ENCODE measurements at places on chromosomes 11 and 22.

DNA sequence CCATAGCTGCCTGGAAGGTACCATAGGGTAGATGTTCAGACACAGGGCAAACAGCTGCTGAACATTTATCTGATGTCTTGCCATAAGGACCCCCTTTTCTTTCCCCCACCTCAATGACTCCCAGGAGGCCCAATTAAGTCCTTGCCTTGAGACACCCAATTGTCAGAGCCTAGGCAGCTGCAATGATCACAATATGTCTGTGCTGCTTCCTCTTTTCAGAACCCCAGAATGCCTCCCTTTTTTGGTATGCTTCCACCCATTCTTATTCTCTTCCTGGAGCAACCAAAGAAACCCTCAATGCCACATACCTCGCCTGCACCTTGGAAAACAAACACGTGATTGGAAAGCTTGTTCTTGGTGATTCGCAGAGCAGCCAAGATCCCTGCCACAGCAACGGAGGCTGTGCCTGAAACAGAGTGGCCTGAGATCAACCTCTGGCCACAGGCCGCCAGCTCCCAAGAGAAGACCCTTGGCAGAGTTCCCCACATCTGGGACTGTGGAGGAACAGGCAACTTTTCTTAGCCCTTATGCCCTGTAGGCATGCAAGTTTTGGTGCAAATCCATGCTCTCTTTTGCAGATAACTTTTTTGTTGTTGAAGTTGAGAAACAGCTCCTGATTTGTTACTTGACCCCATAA is 75.4 kb downstream of the CCDC81 start:
- DNase-seq, result no peak

GRCh38 chr11:6693342-6694228 is 10.4 kb upstream of the MRPL17 start:
- DNase-seq, result peak; percentile 97

DNA sequence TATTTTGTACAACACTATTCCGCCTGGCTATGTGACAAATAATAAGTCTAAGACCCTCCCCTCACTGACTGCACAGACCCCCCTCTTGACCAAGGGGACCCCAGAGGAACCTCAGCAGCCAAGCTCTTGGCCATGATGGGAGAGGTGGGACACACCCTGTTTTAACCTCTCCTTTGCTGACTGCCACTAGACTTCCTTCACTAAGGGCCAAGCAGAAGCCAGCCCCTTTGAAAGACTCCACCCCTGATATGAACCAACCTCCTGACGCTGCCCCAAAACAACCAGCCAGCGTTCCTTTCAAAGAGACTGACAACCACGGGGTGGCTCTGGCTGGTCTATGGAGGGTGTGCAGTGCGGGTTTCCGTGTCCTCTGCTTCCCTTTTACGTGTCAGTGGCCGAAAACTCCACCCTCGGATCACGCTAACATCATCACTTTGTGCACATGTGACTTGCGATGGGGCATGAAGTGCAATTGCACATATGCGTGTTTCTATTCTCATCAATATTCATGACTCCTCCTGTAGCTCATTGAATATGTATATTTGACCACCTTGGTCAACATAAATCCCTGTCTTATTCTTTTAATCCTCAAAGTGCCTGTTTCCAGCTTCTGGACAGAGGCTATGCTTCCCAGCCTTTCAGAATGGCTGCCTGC is 643.9 kb downstream of the TBC1D22A start:
- DNase-seq, result no peak

DNA sequence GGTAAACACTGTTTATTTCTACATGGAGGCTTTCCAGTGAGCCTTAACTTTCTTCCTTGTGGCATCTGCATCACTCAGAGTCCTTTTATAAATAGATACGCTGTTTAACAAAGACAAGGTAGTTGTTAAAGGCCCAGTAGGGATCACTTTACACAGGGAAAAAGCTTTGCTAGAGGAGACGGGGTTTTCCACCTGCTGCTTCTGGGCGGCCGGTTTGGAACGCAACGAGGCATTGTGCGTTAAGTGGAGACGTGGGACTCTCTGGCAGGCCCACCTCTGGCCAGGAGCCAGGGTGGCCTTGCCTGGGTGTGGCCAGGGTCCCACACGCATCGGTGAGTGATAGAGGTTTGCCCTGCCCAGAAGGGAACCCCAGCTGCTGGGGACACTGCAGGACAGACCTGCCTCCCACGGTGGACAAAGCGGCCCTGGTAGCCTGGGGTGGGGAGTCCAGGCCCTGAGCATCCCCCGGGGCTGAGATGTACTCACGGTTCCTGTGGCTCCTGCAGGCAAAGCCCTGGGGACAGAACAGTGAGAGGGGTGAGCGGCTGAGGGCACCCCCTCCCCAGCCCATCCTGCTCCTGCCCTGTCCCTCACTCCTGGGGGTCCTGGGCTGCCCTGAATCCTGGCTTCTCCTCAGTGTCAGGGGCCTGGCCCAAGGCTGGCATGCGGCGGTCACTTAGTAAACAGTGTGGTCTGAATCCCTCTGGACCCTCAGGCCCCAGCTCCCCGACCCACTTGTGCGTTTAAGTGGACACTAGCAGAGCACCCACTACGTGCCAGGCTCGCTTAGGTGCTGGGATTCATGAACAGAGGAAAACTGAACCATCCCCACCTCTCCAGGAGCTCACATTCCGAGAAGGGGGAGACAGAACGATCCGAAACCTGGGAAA is 4.2 kb downstream of the IL17REL start:
- DNase-seq, result no peak

DNA sequence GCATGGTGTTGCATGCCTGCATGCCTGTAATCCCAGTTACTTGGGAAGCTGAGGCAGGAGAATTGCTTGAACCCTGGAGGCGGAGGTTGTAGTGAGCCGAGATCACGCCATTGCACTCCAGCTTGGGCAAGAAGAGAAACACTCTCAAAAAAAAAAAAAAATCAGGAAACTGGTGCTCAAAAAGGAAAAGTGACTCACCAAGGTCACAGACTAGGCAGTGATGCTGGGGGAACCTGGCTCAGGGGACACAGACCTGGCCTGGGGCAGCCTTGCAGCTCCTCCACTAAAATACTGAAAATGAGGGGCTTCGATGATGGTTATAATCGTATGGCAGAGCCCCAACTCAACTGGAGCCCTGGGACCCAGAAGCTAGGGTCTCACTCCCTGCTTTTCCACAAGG is 8.1 kb upstream of the SLC35E4 start:
- no peak for DNase-seq

DNA sequence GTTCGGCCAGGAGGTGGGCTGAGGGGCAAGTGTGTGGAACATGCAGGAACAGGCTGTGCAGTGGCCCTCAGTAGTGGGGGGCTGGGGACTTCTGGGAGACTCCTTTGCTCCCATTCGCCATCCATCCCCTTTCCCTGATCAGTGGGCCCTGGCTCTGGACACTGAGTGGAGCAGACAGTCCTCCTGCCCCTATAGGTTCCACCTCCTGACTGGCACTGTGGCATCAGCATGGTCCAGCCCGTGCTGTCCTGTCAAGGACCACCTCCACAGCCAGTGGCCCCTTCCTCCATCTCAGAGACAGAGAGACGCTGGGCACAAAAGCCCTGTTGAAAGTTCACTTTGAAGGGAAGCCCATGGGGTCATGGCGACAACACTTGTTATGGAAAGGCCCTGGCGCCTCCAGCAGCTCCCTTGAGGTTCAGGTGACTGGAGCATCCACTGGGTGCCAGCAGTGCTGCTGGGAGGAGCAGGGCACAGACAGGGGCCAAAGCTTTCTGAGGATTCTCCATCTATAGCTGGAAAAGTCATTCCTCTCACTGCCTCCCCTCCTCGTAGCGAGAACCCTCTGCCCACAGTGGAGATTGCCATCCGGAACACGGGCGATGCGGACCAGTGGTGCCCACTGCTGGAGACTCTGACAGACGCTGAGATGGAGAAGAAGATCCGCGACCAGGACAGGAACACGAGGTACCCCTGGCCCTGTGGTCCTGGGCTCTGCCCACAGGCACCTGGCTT is 5.6 kb downstream of the DERL3 start:
- no peak for DNase-seq

DNA sequence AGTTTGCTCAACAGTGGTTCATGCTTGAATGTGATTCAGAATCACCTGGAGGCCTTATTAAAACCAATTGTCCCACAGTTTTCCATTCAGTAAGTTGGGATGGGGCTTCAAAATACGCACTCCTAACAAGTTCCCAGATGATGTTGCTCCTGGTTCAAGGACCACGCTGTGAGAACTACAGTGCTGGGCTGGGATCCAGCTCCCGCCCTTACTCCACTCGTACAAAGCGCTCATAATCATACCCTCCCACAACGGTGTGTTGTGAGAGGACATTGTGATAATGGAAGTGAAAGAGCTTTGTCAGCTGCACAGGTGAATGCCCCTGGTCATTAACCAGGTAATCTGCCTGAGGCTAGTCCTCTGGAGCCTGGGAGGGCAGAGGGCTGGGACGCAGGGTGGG is 1.3 kb upstream of the CD82 start:
- DNase-seq, result no peak

DNA sequence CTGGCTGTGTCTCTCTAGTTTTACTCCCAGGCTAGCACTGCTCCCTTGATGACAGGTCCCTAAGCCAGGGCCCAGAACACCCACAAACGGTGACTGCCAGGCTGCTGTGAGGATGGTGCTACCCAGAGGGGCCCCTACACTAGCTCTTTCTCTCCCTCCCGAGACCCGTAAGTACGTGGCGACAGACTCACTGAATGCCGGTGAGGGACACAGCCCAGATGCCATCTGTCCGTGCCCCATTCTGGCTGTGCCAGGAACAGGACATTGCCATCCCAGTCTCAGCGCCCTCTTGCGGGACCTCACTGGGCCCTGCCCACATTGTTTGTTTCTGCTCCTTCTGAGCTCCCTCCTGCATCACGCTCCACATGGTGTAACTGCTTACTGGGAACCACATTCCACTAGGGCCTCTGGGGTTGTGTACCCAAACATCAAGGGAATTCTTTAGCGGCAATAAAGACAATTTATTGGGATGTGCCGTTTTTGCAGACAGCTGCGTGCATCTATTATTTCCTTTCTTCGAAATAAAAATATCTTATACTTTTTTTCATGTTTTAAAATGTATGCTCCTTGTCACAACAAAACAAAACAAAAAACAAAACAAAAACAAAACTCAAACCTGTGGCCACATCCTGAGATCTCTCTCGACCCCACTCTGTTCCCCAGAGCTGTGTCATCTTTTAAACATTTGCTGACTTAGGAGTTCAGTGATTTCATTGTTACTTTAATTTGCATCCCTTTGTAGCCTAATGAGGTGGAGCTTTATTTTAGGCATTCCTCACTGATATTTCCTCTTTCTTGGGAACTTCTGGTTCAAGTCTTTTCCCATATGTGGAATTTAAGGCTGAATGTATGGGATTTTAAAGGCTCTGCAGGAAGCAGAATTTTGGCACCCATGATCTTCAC is 4.4 kb upstream of the TPCN2 start:
- peak; percentile 71 for DNase-seq

DNA sequence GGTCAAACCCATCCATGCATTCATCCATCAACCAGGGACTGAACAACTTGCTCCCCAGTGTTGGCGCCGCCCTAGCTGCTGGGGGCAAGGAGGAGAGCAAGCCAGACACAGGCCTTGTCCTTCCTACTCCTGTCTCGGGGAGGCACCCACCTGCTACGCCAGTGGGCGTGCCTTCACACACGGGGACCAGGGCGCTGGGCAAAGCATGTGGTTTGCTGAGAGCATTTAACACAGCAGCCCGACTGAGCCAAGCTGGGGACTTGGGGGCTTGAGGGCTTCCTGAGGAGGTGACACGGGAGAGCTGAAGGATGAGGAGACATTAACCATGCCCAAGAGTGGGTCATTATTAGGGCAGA is 30.6 kb downstream of the CACNA1I start:
- no peak for DNase-seq

DNA sequence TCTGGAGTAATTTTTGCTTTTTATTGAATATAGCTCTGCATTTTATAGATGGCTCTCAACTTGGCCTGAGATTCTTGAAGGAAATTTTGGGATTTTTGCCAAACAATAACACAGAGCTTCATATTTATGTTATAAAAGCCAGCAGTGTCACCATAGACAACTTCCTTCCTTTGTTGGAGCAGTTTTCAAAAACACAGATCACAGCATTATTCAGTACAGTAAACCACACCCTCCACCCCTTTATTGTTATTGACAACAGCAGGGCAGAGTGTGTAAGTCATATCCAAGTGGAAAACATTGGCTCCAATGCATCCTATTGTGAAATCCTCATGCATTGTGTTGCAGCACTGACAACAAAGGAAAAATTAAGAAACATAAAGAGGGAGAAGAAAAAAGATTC is 62.6 kb upstream of the PRSS23 start:
- peak; percentile 52 for DNase-seq

GRCh38 chr11:33942954-33943353 is 51.1 kb upstream of the LMO2 start:
- DNase-seq, result peak; percentile 86

DNA sequence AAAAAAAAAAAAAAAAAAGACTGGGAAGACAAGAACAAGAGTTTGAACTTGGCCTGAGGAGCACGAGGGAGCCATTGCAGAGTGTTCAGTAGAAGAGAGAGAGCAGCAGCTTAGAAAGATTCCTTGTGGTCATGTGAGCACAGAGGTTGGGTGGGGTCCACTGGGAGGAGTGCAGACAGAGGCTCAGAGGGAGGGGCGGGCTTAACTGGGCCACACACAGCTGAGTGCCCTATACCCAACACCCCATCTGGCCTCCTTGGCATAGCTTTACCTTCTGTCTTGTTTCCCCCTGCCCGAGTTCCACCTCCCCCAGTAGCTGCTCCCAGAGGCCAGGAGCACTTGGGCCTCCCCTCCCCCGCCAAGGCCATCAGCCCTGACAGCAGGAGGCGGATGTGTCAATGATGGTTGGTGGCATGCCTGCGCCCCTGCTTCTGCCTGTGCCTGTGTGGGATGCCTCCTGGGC is 12.1 kb downstream of the C11orf86 start:
- DNase-seq, result no peak

GRCh38 chr11:12421386-12421785 is 44.0 kb downstream of the PARVA start:
- DNase-seq, result no peak

GRCh38 chr11:17543574-17544180 is 539 bp downstream of the USH1C start:
- DNase-seq, result no peak

- no peak for DNase-seq
Observed at GRCh38 chr11:134527382-134528243, 115.6 kb upstream of the B3GAT1 start.

GRCh38 chr11:6006846-6007245 is at the start of gene OR56A4:
TSS of gene OR56A4 (minus strand) at chr11:6006946. CDS start at chr11:6002992, 3,954 bp downstream.
- no peak for DNase-seq

GRCh38 chr11:76768088-76768908 is 14.9 kb upstream of the TSKU start:
- DNase-seq, result no peak

GRCh38 chr11:33895752-33896137 is 3.9 kb upstream of the LMO2 start:
- DNase-seq, result peak; percentile 7

- peak; percentile 42 for DNase-seq
Observed at GRCh38 chr11:117345039-117345438, 17.4 kb downstream of the CEP164 start.

DNA sequence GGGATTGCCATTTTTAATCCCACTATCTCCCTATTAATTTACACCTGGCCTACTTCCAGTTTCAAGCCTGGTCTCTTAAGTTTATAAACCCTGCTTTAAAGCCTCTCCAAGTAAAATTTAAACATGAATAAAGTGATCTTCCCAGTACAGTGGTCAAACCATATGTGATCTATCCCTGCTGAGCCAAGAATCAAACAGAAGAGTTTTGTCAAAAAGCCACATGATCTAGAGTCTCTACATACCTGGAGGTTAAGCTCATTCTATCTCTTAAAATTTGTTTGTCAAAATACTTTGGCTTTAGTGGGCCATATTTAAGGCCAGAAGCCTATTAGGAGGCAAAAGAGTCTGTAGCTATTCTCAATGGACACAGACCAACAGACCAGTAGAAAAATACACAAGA is 42.9 kb upstream of the DDI1 start:
- DNase-seq, result no peak

- DNase-seq, result no peak
Observed at GRCh38 chr11:12834166-12834565, 159.9 kb downstream of the TEAD1 start.

All from iris pigment epithelial cell (primary cell).